Urothelium cell line (cell line): ENCODE measurements at places on chromosomes 7 and 10.

- no peak for DNase-seq
Observed at GRCh38 chr10:19518632-19519031, 297.6 kb upstream of the PLXDC2 start.

DNA sequence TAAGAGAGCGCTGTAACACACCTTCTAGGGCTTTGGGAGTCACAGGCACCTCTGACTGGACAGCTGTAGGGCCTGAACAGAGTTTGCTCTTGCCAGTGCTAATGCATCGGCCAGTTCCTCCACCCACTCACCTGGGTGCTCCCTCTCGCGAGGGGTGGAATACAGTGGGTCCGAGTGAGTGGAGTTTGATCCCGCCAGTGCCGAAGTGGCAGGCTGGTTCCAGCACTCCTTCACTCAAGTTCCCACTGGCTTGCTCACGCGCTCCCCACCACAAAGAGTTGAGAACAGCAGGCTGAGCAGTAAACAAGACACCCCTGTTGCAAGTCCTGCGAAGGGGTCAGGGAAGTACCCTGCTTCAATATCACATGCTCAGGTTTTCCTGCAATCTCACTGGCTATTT, 91.8 kb downstream of the SNX13 start:
- no peak for DNase-seq

- no peak for DNase-seq
Observed at GRCh38 chr7:43666938-43667337, 62.4 kb downstream of the COA1 start.

GRCh38 chr7:46583656-46584055, 662.6 kb upstream of the IGFBP3 start:
- no peak for DNase-seq

GRCh38 chr7:4237296-4238235, 444.5 kb upstream of the FOXK1 start:
- no peak for DNase-seq

DNA sequence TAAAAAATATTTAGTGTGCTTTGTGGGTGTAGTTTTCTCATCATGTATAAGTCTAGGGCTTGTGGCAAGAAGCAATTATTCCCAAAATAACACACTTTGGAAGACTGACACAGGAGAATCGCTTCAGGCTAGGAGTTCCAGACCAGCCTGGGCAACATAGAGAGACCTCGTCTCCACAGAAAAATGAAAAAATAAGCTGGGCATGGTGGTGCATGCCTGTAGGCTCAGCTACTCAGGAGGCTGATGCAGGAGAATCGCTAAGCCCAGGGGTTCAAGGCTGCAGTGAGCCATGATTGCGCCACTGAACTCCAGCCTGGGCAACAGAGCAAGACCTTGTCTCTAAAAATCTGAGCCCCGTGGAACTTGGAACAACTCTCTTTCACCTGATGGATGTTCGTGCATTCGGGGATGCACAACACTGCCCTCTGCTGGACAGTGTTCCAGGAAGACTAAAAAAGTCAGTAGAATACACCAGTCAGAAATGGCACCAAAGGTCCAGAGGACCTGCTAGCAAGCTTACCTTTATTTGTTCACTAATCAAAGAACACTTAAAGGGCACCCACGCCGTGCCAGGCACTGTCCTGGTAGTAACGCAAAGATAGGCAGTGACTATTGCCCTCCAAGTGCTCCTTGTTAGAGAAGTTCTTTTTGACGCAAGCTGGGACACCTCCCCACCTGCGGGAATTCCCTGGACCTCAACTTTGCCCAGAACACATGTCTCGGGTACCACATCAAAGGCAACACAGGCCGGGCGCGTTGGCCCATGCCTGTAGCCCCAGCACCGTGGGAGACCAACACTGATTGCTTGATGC, 81.9 kb upstream of the CALN1 start:
- DNase-seq, result peak; percentile 69

DNA sequence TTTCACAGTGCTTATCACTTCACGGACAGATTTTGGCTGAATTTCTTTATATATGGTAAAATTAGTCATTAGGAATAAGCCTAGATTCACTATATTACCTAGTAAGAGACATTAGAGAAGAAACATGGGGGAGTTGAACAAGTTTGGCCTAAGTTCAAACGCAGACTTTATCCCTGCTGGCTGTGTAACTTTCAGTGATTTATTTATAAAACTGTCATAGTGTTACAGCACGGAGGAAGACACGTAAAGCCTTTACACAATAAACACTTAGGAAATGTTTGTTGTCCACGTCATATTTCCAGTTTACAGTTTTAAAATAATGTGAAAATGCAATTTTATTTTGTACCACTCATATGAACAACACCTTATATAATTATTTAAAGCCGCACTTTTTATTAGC, 661.5 kb downstream of the MAGI2 start:
- no peak for DNase-seq

DNA sequence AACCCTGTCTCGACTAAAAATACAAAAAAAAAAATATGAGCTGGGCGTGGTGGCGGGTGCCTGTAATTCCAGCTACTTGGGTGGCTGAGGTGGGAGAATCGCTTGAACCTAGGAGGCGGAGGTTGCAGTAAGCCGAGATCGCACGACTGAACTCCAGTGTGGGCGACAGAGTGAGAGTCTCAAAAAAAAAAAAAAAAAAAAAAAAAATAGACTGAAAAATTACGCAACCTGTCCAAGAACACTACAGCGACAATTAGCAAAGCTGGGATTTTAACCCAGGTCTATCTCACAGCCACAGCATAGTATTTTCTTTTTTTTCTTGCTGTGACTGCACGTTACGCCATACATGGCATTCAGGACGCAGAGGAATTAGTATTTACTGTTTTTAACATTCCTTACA, 1.1 kb upstream of the RABGEF1 start:
- DNase-seq, result no peak

DNA sequence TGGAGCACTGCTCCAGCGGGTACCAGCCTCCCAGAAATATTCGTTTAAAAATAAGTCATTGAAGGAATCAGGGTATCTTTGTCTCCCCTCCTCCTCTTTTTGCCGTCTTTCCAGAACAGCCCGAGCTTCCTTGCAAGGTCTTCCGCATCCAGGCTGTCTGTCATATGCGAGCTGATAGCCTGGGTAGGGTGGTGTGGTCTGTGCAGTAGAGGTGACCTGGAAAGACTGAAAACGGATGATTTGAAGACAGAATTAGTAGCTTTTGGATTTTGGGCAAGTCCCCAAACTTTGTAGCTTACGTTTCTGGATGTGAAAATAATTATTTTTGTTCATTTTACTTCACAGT, 480 bp downstream of the VPS50 start:
- no peak for DNase-seq

GRCh38 chr7:12477620-12478019, 74.0 kb upstream of the VWDE start:
- DNase-seq, result no peak

DNA sequence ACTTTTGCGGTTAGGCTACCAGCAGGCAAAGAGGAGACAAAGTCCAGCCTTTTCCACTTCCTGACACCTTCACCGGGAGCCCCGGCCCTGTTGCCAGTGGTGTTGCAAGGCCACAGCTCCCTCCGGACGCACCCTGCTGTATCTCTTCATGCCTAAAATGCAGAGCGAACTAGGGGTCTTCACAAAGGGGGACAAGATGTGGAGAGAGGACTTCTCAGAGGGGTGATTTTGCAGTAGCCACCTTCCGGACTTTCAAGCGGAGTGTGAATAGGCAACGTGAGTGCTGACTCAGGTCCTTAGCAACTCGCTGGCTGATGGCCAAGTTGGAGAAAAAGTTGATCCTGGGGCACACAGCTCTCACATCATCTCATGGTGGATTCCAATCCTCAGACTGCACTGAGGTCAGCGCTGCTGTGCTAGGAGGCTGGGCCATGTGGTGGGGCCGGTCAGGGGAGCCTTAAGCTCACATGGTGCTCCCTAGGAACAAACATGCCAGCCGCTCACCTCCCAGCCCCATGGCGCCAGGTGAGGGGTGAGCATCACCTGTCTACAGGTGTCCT, 166.3 kb downstream of the LCOR start:
- DNase-seq, result peak; percentile 75

DNA sequence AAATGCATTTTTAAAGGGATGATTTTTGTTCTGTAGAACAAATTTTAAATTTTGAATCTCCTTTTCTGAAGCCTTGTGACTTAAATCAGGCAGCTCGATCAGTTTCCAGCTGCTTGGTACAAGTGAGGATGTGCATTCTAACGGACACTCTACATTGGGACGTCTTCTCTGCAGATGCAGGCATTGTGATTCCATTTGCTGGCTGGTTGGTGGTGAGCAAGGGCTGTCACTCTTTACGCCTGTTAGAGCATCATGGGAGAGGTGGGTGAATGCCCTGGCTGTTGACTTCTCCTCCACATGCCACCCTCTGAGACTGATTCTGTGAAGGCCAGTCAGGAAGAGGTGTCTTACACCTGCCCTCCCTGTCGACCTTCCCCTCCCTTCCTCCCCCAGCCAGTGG, 240.5 kb upstream of the RNF32 start:
- no peak for DNase-seq

DNA sequence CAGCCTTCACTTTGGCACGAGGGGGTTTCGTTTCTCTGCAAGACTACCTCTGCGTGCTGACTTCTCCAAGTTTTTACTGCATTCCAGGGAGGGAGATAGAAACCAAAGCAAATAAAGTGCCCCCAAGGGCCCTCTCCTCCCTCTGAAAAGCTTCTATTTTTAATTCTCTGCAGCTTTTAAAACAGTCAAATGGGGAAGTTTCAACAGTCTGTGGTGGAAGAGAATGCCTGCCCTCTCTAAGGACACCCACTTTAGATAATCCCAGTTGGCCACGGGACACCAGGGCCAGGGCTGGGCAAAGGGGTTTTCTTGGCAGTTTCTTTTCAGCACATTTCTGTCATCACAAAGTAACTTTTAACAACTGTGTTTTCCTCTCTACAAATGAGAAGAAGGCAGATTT, 386.7 kb upstream of the NPVF start:
- no peak for DNase-seq
